Transverse colon (tissue), 4 donors: ENCODE measurements at places on chromosomes 6 and 20. TPM values are rescaled to one million over a fixed set of nuclear protein-coding genes. Genes with fewer than 3 reads are reported as not detected.

The SNRPB2 gene
- total RNA-seq = 27.4 TPM

The CAGE1 gene
- not detected for total RNA-seq

The LRRC73 gene
- not detected for total RNA-seq

The ZBTB9 gene
- total RNA-seq = not detected

The TSHZ2 gene
- 4.6 TPM for total RNA-seq

The ECT2L gene
- total RNA-seq = not detected

The MROH8 gene
- 2.2 TPM for total RNA-seq

The C4A gene
- 25.1 TPM for total RNA-seq

The LPA gene
- 0.48 TPM for total RNA-seq

The MRAP2 gene
- total RNA-seq = 4.8 TPM

- DNase-seq = no peak
Observed at GRCh38 chr6:119277052-119277451, 72.5 kb downstream of the MAN1A1 start.

GRCh38 chr6:27630727-27631608 is 158.1 kb upstream of the ZNF184 start:
- DNase-seq = peak; percentile 20

DNA sequence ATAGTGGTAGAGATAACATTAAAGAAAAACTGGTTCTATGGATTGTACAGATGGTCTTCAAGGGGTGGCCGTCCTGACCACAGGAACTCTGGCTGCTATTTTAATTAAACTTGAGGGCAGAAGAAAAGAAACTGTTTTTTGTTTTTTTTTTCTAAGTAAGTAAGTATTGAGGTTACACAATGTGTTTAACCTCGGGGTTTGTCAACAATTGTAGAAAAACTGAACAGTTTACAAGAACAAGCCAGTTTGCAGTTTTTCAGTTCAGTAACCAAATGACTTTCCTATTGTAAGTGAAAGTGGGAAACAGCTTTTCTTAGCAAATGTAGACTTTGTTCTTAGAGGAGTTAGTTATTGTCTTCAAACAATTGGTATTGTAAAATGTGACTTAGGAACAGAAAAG is 77.0 kb downstream of the PLCB1 start:
- DNase-seq = no peak

GRCh38 chr6:35280903-35281302 is 16.7 kb upstream of the DEF6 start:
- no peak for DNase-seq

- DNase-seq = no peak
Observed at GRCh38 chr6:57069228-57069627, 20.8 kb upstream of the ZNF451 start.

GRCh38 chr20:40120827-40121226 is 568.2 kb downstream of the MAFB start:
- no peak for DNase-seq

- DNase-seq = no peak
Observed at GRCh38 chr6:84074988-84075781, 41.6 kb downstream of the MRAP2 start.

DNA sequence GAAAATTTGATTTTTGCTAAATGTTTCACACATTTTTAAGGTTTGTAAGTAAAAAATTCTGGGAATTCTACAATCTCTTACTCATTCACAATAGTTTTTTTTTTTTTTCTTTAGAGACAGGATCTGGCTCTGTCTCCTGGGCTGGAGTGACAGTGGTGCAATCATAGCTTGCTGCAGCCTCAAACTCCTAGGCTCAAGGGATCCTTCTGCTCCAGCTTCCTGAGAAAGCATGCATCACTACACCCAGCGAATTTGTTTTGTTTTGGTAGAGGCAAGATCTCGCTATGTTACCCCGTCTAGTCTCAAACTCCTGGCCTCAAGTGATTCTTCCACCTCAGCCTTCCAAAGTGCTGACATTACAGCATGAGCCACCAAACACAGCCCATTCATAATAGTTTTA is 232.8 kb downstream of the GJA1 start:
- DNase-seq = no peak

GRCh38 chr6:107641071-107641470 is 151.2 kb downstream of the SOBP start:
- DNase-seq = no peak

DNA sequence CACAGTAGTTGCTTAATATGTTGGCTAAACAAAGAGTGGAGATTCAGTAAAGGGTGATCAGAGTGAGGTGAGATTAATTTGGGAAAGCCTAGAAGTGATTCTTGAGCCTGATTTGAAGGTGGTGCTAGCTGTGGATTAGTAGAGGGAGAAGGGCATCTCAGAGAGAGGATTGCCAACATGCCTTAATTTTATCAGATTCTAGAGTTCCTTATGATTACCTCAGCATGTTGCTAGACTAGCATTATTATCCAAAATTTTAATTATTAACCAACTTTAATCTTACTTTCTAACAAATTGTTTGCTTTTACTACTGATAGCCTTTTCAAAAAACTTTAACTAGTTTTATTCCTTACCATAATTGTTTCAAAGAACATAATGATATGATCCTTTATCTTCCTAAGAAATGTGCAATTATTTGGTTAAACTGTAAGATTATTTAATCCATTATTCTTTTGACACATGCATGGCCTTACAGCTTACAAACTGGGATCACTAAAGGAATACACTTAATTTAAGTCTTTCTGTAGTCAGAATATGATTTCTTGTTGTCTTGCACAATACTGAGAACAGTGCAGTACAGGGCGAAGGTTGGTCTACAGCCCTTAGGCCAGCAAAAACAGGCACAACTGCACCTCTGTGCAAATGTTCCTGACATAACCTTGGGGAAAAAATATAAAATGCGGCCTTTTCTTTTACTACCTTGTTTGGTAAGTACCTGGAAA is 88.9 kb downstream of the SLC16A10 start:
- DNase-seq = no peak
